ENCODE measurements at places on chromosomes 16 and 17.

GRCh38 chr16:27646806-27647205 is 96.9 kb downstream of the KATNIP start:
- DNase-seq = no peak

DNA sequence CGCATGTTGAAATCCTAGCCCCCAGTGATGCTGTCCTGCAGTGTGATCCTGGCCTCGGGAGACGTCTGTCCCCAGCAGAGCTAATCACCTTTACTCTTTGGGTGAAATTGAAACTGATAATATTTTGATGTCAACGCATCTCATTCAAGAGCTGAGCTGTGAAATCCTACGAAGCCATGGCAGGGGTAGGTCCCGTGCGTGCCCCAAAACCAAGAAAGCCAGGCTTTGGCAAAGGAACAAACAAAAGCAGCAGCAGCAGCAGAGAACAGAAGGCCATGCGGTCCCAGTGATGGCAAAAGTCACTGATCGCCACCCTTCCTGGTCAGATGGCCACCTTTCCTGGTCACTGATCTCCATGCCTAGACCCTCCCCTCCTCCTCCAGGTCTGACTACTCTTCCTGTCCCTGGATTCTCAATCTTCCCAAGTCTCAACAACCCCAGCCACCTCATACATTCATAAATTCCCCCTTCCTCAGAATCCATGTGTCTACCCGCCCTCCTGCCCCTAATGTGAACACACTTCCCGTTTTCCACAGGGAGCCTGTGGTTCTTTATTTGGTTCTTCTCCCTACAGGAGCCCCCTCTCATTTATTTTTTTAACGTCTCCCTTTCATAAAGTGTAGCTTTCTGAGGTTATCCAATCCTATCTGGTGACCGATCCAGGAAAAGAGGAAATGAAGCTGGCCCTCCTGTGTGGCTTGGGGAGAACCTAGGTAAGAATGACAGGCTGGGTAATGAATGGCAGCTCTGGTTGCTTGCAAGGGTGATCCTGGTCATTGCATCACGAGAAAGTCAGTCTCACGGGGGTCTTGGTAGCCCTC is 50.3 kb downstream of the CPPED1 start:
- DNase-seq = no peak

DNA sequence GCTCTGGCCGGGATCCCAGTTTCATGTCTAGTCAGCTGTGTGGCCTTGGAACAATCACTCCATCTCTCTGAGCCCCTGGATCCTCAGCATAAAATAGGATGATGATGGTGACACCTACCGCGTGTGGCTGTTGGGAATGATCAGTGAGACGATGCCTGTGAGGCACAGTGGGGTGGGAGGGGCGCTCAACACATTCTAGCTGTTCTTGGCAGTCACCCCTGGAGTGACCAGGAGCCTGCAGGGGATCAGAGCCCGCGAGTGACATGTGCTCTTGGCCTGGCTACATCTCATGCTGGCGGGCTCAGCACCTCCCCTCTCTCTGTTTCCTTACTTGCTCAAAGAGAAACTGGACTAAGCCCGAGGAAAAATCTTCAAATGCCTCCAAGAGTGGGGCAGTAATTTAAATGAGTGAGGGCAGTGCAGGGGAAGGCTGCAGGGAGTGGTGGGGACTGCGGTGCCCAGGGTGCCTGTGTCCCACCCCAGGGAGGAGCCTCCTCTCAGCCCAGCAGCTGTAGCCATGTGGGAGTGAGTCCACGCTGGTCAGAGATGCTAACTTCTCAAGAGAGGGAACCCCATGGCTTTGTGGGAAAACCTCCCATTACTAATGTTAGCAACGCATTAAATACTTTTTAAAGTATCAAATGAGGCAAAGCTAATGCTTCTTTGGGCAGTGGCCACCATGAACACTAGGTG is 23.1 kb upstream of the DOK4 start:
- DNase-seq = no peak

DNA sequence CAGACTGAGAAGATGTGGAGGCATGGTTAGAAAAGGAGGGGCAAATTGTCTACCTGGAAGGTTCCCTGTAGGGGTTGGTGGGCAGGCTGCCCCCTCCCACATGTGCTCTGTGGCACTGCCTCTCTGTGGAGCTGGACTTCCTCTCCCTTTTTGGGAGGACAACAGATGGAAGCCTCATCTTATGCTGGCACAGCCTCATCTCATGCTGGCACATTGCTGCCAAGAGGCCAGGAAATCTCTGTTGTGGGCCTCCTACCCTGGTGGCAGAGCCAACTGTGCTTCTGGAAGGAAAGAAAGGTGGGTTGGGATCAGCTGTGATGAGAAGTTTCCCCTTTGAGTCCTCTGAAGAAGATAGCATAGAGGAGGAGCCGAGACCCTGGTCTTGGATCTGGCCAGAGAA is 19.7 kb upstream of the BRD7 start:
- DNase-seq = no peak

GRCh38 chr16:67084345-67085028 is 25.3 kb upstream of the PHAF1 start:
- DNase-seq = no peak

DNA sequence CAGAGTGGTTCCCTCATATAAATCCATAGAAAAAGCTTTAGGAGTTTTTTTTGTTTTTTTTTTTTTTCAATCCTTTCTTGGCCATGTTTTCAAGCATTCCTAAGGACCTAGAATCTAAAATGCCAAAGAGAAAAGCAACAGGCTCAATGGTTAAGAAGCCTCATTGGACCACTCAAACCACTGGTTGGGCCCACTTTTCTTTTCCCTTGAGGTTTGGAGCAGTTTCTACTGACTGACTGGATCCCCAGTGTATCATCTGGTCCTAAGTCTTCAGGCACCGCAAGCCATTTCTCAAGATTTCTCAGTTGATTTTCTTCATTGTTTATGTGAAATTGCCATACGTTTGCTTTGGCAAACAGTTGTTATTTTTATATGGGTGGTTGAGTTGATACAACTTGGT is 14.4 kb downstream of the METTL9 start:
- no peak for DNase-seq

DNA sequence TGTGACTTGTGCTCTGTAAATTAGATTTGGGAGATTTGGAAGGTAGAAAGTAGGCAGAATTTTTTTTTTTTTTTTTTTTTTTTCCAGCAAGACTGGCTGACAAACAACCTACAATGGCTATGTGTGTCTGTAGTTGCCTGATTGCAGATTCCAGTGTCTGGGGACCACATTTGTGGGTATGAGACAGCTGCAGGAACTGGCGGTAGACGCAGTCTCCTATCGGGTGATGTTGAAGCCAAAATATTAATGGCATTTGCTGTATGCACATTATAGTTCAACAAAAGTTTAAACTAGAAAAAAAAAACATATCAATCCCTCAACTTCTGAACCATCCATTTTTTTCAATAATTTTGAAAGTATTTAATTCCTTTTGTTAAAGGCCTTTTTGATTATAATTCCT is 665.2 kb downstream of the TOX3 start:
- DNase-seq = no peak

DNA sequence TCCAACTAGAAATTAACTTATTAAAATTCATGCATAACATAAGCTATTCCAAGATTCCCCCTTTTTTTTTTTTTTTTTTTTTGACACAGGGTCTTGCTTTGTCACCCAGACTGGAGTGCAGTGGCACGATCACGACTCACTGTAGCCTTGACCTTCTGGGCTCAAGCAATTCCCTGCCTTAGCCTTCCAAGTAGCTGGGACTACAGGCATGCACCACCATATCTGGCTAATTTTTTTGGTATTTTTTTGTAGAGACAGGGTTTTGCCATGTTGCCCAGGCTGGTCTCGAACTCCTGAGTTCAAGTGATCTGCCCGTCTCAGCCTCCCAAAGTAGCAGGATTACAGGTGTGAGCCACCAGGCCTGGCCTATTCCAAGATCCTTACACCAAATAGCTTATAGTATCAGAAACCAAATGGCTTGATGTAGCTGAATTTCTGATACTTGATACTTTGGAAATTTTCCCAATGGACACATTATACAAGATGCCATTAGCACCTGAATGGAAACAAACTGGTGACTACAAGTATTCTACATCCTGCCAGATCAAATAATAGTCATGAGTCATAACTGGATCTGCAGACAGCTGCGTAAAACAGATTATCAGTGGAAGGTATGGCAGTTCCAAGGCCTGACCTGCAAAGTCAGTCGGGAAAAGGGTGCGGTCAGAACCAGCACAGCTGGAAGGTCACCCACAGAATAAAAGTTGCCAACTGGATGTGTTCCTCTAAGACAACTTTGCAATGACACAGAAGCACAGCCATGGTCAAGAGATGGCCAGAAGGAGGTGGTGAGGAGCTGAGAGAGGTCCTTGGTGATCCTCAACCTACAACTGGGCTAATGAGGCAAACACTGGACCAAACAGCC is 14.5 kb downstream of the TUBG1 start:
- DNase-seq = no peak

- no peak for DNase-seq
Measured at GRCh38 chr17:35912339-35912912, 18.1 kb downstream of the RDM1 start.

DNA sequence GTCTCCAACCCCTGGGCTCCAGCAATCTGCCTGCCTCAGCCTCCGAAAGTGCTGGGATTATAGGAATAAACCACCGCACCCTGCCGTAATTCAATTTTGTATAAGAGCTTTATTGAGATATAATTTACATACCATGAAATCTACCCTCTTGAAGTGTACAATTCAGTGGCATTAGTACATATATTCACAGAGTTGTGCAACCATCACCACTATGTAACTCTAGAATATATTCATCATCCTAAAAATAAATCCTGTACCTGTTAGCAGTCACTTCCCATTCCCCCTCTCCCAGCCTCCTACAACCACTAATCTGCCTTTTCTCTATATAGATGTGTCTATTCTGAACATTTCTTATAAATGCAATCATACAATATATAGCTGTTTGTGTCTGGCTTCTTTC is 26.1 kb downstream of the TOM1L2 start:
- no peak for DNase-seq

All from effector memory CD8-positive, alpha-beta T cell (primary cell).